ENCODE measurements at places on chromosomes 3 and 15.

DNA sequence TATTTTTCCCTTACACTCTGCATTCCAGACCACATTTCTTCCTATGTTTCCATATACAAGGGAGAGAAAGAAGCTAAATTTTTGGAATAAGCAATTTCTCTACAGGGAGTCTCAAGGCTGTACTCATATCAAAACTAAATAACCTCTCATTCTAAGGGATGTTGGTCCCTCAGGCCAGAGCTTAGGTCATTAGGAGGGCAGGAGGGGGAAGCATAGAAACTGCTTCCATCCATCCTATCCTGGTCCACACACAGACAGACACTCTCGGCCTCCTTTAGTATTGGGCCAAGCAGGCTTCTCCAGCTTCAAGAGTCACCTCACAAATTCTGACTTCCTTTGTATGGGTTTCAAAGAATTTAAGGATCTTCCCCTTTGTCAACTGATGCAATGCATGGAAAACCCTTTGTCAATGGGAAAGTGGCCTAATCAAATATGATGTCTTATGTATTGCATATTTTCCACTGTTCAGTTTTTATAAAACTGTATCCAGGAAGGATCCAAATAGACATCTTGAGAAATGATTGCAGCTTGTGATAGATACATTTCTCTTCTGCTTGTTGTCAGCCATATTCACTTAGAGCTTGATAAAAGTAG is 140.7 kb upstream of the RARB start:
- no peak for DNase-seq

GRCh38 chr3:142929109-142929508 is 34.4 kb downstream of the PAQR9 start:
- no peak for DNase-seq

GRCh38 chr15:49888323-49888693 is 230.7 kb downstream of the ATP8B4 start:
- DNase-seq: peak; percentile 21

DNA sequence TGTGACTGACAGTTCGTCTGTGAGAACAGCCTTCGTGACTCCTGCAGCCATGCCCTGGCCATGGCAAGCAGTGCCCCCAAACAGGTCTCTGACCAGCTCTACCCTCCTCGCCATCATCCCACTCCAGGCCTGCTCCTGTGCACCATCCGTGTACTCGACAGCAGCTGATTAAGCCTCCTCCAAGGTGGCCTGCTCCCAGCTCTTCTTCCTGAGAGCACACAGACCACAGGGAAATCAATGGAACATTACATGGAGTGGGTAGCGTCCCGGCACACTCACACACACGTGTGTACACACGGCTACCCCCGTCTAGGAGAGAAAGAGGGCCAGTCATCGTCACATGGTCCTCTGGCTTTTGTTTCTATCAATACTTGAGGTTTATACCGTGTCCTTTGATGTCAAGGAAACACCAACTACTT is 21.1 kb downstream of the ANXA2 start:
- DNase-seq: no peak

DNA sequence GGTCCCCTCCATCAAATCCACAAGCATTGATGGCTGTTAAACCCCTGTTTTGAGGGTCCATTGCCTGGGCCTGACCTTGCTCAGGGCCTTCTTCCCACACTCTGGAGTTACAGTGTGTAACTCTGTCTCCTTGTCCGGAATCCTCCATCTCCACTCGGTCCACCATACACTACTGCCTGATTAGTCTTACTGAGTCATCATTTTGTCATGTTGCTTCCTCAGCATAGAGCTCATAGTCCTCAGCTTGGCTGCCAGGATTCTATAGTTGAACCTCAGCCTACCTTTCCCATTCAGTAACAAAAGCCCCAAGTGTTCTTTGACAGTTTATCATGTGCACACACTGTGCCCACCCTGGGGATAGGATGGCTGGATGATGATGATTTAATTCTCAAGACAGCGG is 113.0 kb downstream of the PDE8A start:
- DNase-seq: peak; percentile 3
